Retinal pigment epithelial cell (primary cell): ENCODE measurements at places on chromosomes 12 and 14.

DNA sequence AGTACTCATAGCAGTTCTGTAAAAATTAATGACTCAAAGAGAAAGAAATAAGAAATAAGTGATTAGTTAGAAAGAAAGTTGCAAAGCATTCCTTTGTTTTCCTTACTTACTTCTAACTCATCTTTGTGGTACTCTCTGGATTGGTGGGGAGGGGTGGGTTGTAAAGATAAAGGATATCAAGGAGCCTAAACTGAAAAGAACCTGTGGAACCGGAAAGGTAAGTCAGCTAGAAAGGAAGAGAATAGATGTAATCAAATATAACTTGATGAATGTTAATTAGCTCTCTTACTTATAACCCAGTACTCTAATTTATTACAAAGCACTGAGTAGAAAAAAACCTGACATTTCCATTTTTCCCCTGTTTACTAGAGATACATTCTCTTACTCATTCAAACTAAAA is 37.5 kb upstream of the KRR1 start:
- DNase-seq: no peak

- no peak for DNase-seq
Measured at GRCh38 chr14:100033347-100034075, 31.7 kb upstream of the EVL start.

GRCh38 chr12:19288603-19289244 is 150.6 kb upstream of the AEBP2 start:
- no peak for DNase-seq

GRCh38 chr14:105255021-105255507 is 6.7 kb downstream of the BTBD6 start:
- no peak for DNase-seq

- DNase-seq: no peak
Measured at GRCh38 chr12:54824402-54824801, 29.9 kb upstream of the MUCL1 start.

- no peak for DNase-seq
Measured at GRCh38 chr14:63275611-63276010, 43.1 kb downstream of the GPHB5 start.

GRCh38 chr14:56185992-56186391 is 67.8 kb downstream of the PELI2 start:
- DNase-seq: no peak

- no peak for DNase-seq
Measured at GRCh38 chr14:105084741-105085571, 19.7 kb upstream of the GPR132 start.

DNA sequence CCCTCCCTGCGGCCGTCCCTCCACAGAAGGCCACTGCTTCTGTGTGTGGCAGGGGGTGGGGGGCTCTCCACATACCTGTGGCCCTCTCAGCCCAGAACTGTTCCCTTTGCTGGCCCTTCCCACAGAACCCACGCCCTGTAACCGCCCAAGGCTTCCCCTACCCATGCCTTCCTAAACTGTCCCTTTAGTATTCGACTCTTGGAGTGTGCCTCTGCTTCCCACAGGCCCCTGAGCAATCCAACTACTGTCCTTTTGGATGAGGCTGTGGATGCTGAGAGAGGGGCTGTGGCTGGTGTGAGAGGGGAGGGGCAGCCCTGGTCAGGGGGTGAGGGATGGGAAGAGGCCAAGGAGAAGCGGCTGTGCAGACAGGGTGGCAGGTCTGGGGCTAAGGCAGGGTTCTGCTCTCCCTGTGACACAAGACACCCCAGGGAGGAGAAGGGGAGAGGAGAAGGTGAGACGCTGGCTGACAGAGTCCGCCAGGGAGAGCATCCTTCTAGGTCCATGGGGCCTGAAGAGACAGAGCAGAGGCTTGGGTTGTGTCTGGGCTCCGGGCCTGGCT is 46.0 kb downstream of the DLK1 start:
- DNase-seq: no peak

GRCh38 chr14:105029402-105029801 is 8.5 kb upstream of the CDCA4 start:
- DNase-seq: no peak

GRCh38 chr14:72634691-72635616 is 258.9 kb downstream of the DPF3 start:
- DNase-seq: no peak

DNA sequence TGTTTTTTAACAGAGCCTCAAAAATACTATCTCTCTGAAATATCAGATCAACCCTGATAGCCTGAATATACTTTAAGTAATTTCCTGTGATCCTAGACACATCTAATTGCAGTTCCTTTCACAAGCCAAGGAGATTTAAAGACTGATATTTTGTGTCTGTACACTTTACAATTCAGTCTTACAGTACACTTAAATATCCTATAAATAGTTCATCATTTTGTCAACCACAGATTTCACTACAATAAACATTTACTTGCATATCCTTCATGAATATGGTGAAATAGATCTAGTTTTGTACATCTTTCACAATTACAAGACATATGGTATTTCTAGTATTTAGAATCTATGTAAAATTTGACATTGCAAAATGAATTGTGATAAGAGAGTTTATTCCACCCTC is 161.0 kb downstream of the PAX9 start:
- DNase-seq: no peak

DNA sequence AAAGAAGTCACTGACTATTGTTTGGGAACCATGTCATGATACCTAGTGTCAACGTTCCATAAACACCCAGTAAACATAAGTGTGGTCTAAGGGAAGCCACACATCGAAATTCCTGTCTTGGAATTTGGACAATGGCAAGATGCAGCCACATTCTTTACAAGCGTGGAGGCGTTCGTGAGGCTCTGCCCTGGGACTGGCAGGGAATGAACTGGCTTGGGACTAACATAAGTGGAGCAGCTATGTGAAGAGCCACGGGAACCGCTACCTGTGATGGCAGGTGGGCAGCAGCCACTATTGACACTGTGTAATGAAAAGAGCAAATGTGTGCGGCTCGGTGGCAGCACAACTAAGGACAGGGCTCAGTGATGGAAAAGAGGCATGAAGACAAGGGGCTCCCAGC is 10.0 kb upstream of the NRIP2 start:
- DNase-seq: no peak

GRCh38 chr12:2231011-2231595 is 178.3 kb downstream of the CACNA1C start:
- DNase-seq: no peak

DNA sequence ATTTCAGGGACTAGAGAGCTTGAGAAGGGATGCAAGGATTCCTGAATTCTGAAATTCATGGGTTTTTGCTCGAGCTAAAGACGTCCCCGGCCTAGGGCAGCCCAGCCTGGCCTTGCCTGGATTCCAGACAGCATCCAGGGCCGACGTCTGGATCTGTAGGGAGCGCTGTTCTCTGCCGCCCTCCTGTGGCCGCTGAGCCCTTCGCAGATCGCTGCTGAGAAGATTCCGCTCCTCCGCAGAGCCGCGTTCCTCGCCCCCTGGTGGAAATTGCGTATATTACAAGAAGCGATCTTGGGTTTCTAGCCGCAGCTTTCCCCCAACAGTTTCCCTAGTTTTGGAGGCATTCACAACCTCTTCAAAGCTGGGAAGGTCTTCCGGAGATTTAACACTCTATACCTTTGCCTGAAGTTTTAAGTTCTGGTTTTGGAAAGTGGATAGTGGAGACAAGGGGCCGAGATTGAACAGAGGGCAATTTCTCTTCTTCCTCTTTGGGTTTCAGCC is 5.1 kb downstream of the CISTR start:
- peak; percentile 53 for DNase-seq

DNA sequence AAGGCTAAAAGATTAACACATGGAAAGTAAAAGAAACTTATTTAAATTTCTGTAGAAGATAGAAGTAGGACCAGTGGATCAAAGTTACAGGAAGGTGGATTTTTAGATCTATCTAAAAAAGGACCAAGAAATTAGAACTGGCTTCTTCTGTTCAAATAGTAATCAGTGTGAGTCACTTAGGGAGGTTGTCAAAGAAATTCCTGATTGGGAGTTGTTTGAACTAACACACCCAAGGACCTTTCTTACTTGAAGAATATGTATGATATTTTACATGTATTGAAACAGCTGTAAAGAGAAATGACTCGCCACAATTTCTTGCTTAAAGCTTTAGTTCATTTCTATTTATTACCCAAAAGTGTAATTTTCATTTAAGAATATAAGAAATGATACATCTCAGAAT is 256.9 kb downstream of the RAD51B start:
- DNase-seq: no peak

GRCh38 chr12:19852100-19852855 is 413.0 kb downstream of the AEBP2 start:
- DNase-seq: no peak

DNA sequence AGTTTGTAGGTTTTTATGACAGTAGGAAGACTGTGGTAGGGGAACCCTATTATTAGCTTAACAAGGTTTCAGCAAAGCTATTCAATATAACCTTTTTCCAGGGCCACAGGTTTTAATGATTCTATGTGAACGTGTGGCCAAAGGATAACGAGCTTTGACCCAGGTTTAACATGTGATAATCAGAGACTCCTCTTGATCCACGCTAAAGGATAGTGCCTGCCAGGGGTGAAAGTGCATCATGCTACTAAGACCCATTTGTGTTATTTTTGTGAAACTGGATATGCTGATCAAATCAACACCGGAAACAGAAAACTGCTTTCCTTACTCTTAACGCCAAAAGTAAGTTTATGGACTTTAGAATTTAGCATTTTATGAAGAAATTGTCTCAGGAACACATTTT is 909 bp upstream of the TAOK3 start:
- no peak for DNase-seq

DNA sequence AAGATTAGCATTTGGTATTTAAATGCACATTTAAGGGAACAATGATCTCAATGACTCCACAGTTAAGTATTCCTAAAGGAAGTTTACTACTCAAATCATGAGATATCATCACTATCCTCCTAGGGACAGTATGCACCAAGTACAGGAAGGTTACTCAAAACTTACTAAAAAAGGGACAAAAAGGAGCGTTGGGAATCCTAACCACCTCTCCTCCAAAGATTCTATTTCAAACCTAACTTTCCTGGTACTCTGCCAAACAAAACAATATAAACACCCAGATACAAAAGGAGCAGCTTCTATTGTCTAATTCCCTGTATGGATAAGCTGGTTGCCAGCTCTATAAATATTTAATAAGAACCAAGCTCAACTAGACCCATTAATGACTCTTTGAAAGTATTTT is 377.7 kb downstream of the NUAK1 start:
- DNase-seq: no peak

DNA sequence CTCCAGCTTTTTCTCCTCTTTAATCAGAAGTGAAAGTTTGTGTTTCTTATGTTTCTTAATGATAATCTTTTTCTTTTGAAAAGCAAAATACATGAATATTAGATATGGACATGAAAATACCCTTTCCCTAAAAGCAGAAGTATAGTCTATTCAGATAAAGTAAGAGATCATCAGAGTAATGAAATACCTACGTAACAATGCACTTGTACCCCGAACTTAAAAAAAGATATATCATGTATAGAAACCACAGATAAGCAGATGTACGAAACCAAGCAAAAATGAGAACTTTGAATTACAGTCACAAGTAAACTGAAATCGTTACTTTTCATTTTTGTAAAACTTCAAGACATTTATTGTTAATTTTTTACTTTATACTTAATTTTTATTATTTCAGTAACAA is 1.5 kb upstream of the GPR65 start:
- DNase-seq: no peak

DNA sequence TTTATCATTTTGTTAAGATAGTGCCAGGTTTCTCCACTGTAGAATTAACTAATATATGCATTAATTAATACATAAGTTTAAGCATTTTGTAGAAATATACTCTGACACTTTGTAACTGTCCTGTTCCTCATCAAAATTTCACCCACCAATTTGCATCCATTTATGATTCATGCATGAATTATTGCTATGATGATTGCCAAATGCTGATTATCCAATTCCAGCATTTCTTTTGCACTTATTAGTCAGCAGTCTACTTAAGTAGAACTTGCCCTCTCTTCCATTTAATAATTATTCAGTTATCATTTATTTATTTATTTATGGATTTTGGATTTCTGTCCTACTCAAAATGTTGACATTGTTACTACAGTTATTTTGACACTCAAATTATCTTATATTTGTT is 72.2 kb downstream of the SLC6A15 start:
- no peak for DNase-seq

- DNase-seq: no peak
Measured at GRCh38 chr14:65772921-65773574, 360.5 kb downstream of the FUT8 start.

- DNase-seq: no peak
Measured at GRCh38 chr14:103228866-103229265, 105.2 kb upstream of the EIF5 start.

DNA sequence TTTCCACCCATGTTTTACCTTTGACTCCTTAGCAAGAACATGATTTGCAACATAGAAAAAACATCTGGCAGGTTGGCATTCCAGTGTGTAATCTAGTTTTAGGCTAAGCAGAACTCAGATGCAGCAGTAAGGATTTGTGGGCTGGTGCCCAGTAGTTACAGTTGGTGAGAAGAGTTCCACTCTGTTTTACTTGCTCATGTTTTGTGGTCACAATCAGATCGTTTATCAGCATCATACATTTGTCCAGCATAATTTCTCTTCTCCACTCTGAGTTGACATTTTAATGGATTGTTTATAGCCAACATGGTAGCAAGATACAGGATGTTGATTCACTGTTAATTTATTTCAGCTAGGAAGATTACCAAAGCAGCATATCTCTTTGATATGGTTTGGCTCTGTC is 120.0 kb downstream of the PDE6H start:
- no peak for DNase-seq

- no peak for DNase-seq
Measured at GRCh38 chr14:97420211-97420610, 623.0 kb downstream of the VRK1 start.

DNA sequence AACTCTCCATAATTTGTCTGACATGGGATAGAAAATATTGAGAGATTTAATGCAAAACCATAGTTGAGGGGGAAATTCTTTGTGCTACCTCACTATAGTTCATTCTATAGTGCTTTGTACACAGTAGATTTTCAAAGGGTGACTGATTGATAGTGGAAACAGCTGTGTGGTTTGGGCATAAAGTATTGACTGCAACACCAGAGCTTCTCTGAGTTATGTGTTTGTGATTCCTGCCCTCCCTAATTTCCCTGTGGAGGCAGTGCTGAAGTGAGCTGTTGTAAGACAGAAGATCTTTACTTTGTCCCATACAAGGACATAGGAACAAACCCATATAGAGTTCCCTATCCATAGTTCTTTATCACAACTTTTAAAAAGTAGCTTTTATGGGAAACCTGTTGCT is 47.1 kb downstream of the PTPRQ start:
- DNase-seq: no peak

GRCh38 chr12:50788561-50788960 is 24.7 kb downstream of the ATF1 start:
- no peak for DNase-seq

DNA sequence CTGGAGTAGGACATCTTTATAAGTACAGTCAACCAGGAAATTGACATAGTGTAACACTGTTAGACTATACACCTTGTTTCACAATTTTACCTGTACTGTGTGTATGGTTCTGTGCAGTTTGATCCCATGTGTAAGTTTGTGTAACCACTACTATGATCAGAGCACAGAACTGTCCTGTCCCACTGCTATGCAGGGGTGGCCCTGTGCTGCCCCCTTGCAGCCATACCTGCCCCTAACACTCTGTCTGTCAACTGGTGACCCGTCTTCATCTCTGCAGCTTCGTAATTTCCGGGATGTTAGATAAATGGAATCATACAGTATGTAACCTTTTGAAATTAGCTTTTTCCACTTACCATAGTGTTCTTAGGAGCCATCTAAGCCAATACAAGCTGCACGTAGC is 58.7 kb upstream of the RD3L start:
- no peak for DNase-seq

- peak; percentile 88 for DNase-seq
Measured at GRCh38 chr12:65615118-65615517, 209.2 kb upstream of the HMGA2 start.
